GM12878 (cell line): ENCODE measurements at places on chromosomes 5 and 9. TPM values are rescaled to one million over a fixed set of nuclear protein-coding genes. Genes with fewer than 3 reads are reported as not detected.
A peak's percentile ranks its signal among the peaks of the same experiment; 100 is the strongest.

NFIB gene
- total RNA-seq = 0.16 and 0.18 TPM in 2 replicates

DNA sequence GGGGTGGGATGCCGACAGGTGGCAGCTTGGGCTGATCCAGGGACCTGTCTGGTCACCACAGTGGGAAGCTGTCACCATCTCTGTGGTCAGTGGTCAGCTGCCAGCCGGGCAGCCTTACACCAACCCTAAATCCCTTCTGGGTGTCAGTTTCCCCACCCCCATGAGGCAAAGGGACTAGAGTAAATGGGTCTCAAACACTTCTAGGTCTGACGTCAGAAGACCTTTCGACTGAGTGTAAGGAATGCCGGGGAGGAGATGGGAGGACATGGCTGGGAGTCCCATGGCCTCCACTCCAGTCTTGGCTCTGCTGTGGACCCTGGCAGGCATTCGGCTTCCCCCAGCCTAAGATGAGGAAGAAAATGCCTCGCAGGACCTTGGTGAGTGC, 40.3 kb upstream of the SLC25A51 start:
- no peak for DNase-seq

PCDHA1 gene
- total RNA-seq = not detected in 2 replicates

- no peak for DNase-seq
Measured at GRCh38 chr5:14413331-14413750, 168.3 kb upstream of the OTULINL start.

DNA sequence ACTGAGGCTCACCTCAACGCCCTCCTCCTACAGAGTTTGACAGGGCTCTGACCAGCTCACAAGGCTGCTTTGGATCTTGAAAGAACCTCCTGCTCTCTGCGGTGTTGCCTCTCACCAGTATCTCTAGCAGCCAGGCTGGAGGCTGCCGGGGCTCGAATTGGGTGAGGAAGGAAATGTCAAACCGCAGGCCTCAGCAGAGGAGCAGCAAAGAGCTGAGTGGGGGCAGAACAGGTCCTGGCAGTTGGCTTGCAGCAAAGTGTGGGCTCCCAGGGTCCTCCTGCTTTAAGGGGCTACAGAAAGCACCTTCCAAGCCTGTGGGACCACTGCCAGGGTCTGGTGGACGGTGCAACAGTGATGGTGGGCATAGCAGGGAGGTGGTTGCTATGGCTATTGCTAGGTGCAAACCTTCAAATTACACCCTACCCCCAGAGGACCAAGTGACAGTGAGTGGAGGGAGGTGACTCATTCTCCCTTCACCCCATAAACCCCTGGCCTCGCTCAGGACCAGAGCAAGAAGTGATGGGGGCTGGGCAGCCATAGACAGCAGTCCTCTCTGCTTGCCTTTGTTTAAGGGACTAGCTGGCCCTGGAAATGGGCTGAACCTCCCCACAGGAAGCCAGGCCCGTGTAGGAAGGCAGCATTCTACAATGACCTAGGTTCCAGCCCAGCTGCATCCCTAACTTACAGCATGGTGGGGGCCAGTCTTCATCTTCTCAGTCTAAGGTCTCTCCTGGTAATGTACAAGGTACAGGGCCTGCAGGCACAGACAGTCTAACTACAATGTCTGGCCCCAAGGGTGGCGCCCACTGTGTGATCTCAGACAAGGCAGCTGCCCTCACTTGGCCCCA, 18.7 kb downstream of the LCP2 start:
- DNase-seq = peak; percentile 78

TRIM7 gene
- 0.38 and 0.96 TPM in 2 replicates for total RNA-seq

DNA sequence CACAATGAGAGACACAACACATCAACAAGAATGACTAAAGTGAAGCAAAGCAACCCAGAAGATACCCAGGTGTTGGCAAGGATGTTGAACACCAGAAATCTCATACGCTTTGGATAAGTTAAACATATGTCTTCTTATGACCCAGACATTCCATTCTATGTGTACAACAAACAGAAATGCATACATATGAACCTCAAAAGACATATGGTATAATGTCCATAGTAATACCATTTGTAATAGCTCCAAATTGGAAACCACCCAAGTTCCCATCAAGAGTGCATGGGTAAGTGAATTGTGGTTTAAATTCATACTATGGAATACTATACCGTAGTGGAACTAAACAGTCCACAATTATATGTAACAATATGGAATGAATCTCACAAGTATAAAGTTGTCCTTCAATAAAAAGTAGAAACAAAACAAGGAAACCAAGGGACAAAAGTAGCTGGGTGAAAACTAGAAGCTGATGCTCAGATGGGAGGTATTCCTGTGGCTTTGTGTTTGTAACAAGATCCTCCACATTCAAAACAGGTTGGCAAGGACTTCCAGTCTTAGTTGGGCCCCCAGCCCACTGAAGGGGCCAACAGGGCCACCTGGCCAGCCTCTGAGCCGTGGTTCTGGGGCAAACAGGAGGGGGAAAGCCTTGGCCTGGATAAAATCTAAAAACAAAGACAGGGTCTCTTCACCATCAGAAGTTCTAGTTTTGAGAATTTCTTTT, 171.8 kb upstream of the PITX1 start:
- no peak for DNase-seq

- DNase-seq = no peak
Measured at GRCh38 chr5:111731638-111732037, 25.4 kb downstream of the NREP start.

TAS2R1 gene
- total RNA-seq = not detected in 2 replicates

DNA sequence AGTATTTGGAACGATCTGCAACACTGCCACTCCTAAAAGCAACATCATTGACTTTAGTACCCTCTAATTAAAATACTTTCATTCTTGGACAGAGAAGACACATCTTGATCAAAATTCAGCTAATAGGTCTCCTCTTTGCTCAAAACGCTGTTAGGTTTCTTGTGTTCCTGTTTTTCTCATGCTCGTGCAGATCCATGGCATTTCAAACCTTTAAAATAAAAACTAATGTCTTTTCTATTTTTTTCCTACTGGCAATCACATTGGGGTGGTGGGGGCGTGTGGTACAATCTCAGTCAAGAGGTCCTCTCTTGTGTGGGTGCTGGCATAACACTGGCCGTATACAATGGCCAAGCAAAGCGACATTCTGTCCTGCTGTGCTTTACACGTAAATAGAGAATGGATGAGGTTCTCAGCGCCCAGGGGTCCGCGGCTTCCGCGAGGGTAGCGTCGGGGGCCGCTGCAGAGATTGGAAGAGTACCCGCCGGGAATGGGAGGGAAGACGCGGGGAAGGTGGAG, 315 bp upstream of the GPR150 start:
- no peak for DNase-seq

ELOVL7 gene
- total RNA-seq = 0.95 and 1.1 TPM in 2 replicates

F12 gene
- total RNA-seq = 5.8 and 7.1 TPM in 2 replicates

DNA sequence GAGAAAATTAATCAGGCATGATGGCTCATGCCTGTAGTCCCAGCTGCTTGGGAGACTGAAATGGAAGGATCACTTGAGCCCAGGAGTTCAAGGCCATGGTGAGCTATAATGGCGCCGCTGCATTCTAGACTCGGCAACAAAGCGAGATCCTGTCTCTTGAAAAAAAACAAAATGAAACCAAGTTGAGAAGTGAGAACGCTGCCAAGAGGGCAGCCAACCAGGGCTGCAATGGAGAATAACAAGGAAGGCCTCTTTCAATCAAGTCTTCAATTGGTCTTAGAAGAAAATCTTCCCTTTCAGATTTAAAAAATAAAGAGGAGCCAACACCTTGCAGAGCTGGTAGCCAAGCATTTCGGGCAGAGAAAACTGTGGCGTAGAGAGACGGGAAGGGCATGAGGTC, 14.7 kb downstream of the KIAA1958 start:
- DNase-seq = no peak
